ENCODE measurements at places on chromosomes 7 and 10.

- DNase-seq = no peak
Measured at GRCh38 chr10:121644501-121644900, 46.3 kb upstream of the FGFR2 start.

- DNase-seq = no peak
Measured at GRCh38 chr7:94588075-94588474, 67.9 kb downstream of the SGCE start.

- no peak for DNase-seq
Measured at GRCh38 chr10:119399466-119399865, 143.1 kb downstream of the RGS10 start.

DNA sequence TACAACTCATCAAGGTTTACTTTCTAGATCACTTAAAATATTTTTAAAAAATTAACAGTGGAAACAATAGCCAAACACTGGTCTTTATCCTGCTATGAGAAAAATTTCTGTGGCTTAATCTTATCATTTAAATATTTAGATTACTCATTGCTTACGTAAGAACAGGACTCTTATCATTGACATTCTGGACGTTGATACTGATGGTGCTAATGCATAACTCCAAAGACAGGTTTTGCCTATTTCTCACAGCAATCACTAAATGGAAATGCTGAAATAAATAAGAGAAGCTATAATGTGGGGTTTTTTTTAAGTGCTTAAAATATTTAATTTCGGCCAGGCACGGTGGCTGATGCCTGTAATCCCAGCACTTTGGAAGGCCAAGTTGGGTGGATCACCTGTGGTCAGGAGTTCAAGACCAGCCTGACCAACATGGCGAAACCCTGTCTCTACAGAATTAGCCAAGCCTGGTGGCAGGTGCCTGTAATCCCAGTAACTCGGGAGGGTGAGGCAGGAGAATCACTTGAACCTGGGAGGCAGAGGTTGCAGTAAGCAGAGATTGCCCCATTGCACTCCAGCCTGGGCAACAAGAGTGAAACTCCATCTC lies 195.0 kb downstream of the HGF start:
- DNase-seq = no peak

DNA sequence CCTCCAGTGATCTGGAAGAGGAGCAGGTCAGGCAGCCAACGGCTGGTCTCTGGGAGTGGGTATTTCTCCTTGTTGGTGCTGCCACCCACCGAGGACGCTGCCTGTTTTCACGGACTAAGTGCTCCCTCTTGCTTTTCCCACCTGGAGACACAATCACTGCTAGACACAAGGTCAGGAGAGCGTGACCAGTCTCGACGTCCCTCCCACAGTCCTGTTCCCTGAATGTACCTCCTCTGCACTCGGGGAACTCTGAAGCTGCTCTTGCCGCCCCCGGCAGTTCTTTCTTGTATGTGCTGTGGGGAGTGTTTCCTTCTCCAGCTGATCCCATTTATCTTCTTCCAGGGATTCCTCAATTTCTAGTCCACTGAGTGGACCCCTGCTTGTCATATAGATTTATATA lies 89.4 kb downstream of the CYTH3 start:
- no peak for DNase-seq

GRCh38 chr10:55668326-55668922 lies 692.6 kb downstream of the ZWINT start:
- peak; percentile 54 for DNase-seq

GRCh38 chr10:82932451-82932850 lies 1057.5 kb downstream of the NRG3 start:
- DNase-seq = no peak

- DNase-seq = no peak
Measured at GRCh38 chr10:128016423-128017060, 109.6 kb downstream of the PTPRE start.

DNA sequence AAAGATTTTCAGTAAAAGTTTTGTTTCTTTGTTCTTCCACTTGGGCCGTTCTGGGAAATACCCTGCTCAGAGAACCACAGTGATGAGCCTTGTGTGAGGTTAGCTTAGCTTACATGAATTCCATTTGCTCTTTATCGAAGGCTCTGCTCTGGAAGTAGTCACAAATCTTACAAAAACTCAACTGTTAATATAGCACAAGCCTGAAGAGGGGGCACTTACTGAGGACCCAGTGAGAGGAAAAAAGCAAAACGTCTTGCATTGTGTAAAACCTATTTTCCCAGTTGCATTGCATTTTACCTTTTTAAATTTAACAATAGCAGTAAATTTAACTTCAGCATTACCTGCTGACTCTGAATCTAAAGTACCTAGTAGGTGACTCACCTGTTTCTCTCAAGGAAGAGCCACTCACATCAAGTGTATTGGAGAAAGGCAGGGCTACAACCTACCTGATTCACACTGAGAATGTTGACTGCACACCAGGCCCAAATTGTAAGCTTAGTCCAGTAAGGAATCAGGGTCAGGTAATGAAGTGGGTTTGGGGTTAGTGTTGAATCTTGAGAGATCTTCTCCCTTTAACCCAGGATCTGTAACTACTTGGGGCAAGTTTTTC lies 42.3 kb downstream of the PPP1R17 start:
- peak; percentile 21 for DNase-seq

GRCh38 chr10:92124616-92125143 lies 166.2 kb downstream of the CPEB3 start:
- DNase-seq = no peak

GRCh38 chr10:11631890-11632587 lies 20.6 kb upstream of the USP6NL start:
- no peak for DNase-seq

GRCh38 chr7:101634196-101634717 lies 5.2 kb upstream of the MYL10 start:
- no peak for DNase-seq

DNA sequence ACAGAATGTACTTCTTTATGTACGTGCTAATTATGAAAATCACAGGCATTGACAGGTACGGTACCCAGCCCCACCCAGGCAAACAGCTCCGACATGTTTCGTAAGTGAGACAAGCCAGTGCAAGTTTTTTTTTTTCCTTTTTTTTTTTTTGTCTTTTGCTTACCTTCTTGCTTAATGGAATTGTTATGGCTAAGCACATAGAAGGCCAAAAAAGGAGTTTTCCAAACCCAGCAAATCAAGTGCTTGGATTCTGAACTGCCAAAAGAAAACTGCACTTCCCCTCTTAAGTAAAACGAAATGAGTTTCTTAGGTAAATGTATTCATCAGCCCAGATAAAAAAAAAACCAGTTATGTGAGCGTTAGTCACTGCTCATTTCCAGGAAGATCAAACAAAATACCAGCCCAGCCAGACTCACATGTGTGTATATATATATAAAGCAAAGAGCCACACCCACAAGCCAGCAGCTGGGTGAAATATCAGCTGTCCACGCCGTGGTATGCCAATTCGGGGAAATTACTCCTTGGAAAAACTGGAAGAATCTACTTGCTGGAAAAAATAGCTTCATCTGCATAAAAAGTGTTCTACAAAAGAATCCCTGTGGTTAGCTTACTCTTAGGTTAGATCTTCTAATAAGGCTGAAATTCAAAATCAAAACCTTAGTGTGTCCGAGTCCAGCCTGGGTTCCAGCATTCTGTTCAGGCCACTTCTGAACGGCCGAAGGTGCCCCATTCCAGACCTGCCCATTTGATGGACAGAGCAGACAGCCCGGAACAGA lies 8.0 kb downstream of the KLF6 start:
- peak; percentile 40 for DNase-seq

DNA sequence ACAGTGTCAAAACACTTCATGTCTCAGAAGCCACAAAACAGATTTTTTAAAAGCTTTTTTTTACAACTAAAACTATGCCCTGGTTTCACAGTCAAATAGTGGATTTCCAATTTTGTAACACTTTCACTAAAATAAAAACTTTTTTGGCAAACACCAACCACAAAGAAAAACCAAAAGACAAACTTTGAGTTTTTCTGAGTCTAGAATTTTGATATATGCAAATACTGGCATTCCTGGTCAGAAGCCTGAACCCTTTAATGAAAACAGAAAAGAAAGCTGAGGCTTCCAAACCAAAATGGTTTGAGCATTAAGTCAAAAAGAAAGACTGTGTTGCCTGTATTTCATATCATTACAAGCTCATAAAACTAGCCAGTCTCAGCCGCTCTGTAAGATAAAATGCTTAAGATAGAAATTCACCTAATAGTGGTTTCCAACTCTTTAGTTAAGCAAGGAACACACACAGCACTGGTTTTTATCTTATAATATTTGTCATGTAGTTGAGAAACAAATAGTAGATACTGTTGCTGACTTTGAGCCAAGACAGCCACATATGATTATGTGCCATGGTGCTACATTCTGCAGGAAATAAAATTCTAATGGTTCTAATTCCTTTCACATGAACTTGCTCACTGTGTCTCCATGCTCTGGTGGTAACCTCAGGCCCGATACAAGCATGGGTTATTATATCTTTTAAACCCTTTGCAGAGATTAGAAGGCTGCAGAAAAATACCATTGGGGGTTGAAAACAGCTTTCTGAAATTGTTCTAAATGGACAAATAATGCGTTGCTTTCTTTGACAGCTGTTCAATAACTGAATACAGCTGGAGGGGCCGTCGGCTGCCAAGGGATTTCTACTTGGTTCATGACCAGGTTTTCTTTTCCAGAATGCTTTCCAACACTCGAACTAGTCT lies 49.4 kb downstream of the FAM171A1 start:
- DNase-seq = no peak

DNA sequence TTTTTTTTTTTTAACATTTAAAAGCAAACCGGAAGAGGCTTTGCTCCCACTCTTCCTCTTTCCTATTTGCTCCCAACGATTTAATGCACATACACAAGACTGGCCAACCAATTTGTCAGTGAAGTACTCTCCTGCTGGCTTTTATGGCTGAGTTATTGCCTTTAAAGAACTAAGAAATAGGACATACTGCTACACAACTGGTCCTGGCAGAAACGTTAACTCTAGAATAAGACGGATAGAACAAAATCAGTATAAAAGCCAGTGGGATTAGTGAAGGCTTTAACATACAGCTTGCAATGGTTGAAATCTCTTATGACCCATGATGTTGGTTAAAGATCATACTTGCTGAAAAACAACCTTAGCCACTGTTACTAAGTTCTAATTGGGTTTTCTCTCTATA lies 47.2 kb downstream of the PDE1C start:
- DNase-seq = no peak

DNA sequence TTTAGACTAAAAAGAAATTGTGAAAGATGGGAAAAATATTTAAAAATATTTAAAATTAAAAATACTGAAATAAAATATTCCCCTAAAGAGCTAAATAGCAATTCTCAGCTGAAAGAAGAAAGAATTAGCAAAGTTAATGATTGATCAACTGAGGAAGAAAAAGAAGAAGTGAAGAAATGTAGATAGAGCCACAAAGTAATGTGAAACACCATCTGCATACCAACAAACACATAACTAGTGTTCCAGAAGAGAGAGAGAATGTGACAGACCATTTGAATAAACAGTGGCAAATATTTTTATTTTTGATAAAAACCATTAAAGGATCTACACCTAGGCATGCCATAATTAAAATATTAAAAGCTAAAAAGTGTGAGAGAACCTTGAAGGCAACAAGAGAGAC lies 784.5 kb upstream of the ZWINT start:
- no peak for DNase-seq

- peak; percentile 86 for DNase-seq
Measured at GRCh38 chr7:149883452-149883861, 9.7 kb downstream of the ATP6V0E2 start.

GRCh38 chr10:101766306-101766705 lies 9.6 kb downstream of the FGF8 start:
- no peak for DNase-seq

DNA sequence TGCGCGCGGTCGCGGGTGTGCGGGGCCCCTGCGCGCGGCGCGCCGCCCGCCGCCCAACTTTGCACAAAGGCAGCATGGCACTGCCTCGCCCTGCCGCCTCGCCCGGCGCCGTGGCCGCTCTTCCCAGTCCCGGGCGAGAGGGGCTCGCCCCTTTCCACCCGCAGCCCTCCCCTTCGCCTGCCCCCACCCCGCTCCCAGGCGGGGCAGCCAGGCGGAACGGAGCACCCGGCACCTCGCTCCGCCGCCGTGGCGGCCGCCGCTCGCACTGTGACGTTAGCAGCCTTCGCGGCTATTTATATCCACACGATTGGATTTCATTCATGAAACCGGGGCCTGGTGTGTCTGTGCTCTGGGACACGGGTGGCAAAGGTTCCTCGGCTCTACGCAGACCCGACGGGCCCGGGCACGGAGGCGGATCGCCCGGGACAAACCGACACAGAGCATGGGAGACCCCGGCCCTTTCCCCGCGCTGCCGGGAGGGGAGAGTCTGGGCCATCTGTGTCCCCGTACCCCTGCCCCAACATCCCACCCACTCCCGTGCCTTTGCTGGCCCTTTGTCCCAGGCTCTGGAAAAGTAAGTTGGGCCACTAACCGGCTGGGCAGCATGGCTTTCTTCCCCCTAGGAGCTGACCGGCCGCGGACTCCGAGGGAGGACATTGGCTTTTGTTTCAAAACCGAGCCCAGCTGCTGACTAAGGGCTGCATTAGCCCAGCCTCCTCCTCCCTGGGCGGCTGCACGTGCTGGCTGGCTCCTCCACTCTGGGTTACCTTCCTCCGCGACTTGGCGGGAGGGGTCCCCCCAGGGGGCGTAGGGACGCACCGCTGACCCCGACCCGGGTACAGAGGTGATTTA lies at the start of gene RHOBTB1:
Gene RHOBTB1, minus strand, starts transcription at position 128 of the 852 bp plus-strand sequence. CDS start 32,643 bp downstream, outside the sequence.
- peak; percentile 78 for DNase-seq

- peak; percentile 55 for DNase-seq
Measured at GRCh38 chr10:70672165-70673042, at the start of gene ADAMTS14. ADAMTS14 (plus strand) TSS chr10:70672506; CDS start chr10:70672803, 297 bp downstream.

- no peak for DNase-seq
Measured at GRCh38 chr7:121420976-121421375, 24.9 kb upstream of the FAM3C start.

- no peak for DNase-seq
Measured at GRCh38 chr7:87702326-87702725, 74.1 kb downstream of the RUNDC3B start.

- DNase-seq = no peak
Measured at GRCh38 chr7:16667355-16667754, 21.4 kb downstream of the BZW2 start.

DNA sequence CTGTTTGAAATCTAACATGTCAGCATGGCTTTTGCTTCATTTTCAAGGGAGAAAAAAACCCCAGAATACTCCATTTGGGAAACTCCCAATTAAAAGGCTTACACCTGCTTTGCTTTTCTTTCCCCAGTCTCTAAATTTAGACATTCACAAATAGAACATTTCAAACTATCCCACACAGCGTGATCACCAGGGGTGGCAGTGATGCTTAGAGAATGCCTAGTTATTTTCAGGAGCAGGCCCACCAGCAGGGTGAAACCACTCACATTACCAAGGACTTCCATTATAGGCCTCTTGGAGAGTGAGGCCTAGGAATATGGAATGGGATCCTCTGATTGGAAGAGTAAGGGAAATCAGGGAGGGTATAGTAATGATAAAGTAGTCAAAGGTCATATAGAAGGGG lies 14.2 kb downstream of the CPN1 start:
- DNase-seq = no peak

- no peak for DNase-seq
Measured at GRCh38 chr10:32340596-32341180, 6.3 kb downstream of the EPC1 start.

- no peak for DNase-seq
Measured at GRCh38 chr10:34797155-34797554, 17.9 kb downstream of the PARD3 start.
